ENCODE measurements at places on chromosomes 3 and 15. TPM values are rescaled to one million over a fixed set of nuclear protein-coding genes. Genes with fewer than 3 reads are reported as not detected.

- no peaks in the 10 kb centered on the region for H3K36me3 ChIP-seq
- no peak overlapping the region for H3K4me3 ChIP-seq
- peaks cover 29% of the 10 kb centered on the region for H3K27me3 ChIP-seq
- H3K27ac ChIP-seq = no peak overlapping the region
These were observed 64.3 kb downstream of the MINDY4B start for GRCh38 chr3:150840802-150841515.

DNA sequence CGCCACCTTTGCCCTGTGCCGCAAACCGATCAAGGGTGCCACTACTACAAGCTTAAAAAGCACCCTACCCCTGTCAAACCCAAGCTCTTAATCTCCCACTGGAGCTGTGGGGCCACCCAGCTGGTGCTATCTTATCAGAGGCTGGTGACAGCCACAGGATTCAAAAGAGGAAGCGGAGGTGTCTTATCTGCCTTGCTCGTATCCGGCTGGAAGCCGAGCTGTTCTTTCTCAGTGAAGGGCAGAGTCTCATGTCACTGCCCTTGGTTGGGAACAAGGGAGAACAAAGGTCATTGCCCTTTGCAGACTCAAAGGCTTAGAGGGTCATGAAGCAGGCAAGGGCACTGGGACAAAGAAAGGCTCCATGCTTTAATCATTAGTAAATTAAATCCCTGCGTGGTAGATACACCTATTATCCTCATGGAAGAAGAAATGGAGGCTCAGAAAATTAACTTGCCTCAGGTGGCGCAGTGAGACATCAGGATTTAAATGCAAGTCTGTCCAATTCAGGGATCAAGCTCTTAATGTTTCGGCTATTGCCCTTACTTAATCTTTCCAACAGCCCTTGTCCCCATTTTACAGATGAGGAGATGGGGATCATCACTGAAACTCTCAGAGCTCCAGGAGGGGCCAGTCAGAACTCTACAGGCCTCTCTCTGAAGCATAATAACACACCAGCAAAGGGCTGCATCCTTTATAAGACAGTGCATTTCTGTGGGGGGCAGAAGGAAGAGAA is 360.0 kb upstream of the PROK2 start:
- H3K27ac ChIP-seq = no peak overlapping the region
- H3K36me3 ChIP-seq = peaks cover 3% of the 10 kb centered on the region
- DNase-seq = no peak
- no peak overlapping the region for H3K4me3 ChIP-seq
- peaks cover 22% of the 10 kb centered on the region for H3K4me1 ChIP-seq
- H3K27me3 ChIP-seq = no peaks in the 10 kb centered on the region

DNA sequence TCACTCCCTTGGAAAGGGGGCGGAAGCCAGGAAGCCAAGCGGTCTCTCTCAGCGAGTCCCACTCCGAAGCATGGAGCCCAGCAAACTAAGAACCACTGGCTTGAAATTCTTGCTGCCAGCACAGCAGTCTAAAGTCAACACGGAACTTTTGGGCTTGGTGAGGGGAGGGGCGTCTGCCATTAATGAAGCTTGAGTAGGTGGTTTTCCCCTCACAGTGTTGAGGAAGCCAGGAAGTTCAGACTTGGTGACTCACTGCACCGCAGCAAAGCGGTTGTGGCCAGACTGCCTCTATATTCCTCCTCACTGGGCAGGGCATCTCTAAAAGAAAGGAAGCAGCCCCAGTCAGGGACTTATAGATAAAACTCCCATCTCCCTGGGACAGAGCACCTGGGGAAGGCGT is 665.4 kb upstream of the CBLB start:
- peak overlapping the region; percentile 81 for H3K27ac ChIP-seq
- H3K4me1 ChIP-seq = peaks cover 27% of the 10 kb centered on the region
- H3K27me3 ChIP-seq = no peaks in the 10 kb centered on the region
- H3K36me3 ChIP-seq = peaks cover 54% of the 10 kb centered on the region

DNA sequence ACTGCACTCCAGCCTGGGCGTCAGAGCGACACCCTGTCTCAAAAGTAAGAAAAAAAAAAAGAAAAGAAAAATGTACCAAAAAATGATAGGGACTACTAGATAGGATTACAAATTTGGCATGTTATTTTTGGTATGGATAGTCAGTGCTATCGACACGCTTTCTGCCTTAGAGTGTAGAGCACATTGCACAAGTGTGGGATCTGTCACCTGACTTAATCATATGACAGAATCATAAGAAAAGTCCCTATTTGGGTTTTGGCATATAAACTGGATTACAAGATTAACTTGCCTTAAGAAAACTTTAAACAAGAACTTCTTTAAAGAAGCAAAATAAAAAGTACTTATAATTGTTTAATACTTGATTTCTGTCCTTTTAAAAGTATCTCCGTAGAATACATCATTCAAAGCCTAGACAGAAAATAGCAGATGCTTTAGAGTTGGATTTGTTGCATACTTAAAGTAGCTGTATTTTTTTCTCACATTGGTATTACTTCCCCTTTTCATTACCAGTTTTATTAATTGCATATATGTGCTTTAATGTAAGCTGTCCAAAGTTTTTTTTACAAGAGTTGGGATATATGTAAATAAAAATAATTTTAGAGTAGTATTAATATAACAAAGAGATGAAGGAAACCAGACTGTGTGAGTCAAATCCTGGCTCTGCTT is 7.8 kb downstream of the ATP6V1A start:
- H3K36me3 ChIP-seq = peaks cover 6% of the 10 kb centered on the region
- no peaks in the 10 kb centered on the region for H3K4me1 ChIP-seq
- H3K27ac ChIP-seq = no peak overlapping the region
- no peaks in the 10 kb centered on the region for H3K27me3 ChIP-seq

- no peaks in the 10 kb centered on the region for H3K36me3 ChIP-seq
- no peak for DNase-seq
- H3K27me3 ChIP-seq = no peaks in the 10 kb centered on the region
- H3K4me3 ChIP-seq = no peak overlapping the region
- H3K4me1 ChIP-seq = no peaks in the 10 kb centered on the region
These were observed 160.4 kb downstream of the CHL1 start for GRCh38 chr3:356952-357351.

- no peaks in the 10 kb centered on the region for H3K27me3 ChIP-seq
- no peak overlapping the region for H3K4me3 ChIP-seq
- no peak overlapping the region for H3K27ac ChIP-seq
- H3K4me1 ChIP-seq = no peaks in the 10 kb centered on the region
- no peaks in the 10 kb centered on the region for H3K36me3 ChIP-seq
These were observed 281.0 kb upstream of the TBL1XR1 start for GRCh38 chr3:177478170-177478867.

DNA sequence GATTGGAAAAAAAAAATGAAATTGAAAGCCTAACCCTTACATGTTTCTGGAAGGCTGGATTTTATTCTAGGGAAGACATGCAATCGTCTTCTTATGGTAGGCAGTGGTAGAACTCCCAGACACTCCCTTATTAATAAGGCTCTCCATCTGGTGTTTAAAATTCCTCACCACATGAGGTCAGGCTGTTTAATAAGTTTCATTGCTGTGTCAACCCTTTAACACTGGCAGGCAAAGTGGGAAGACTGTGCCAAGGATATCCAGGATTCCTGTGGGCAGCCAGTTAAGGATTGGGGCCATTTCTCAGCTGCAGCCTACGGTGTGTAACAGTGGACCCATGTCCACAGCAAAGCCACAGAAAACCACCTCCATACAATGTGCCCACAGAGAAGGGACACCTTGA is 225.5 kb upstream of the CHRM5 start:
- H3K27ac ChIP-seq = no peak overlapping the region
- no peaks in the 10 kb centered on the region for H3K4me1 ChIP-seq
- H3K36me3 ChIP-seq = no peaks in the 10 kb centered on the region
- no peak for DNase-seq

- peaks cover 23% of the 10 kb centered on the region for H3K27me3 ChIP-seq
- no peaks in the 10 kb centered on the region for H3K36me3 ChIP-seq
- H3K4me3 ChIP-seq = no peak overlapping the region
- no peak overlapping the region for H3K27ac ChIP-seq
These were observed 15.1 kb upstream of the POMGNT2 start for GRCh38 chr3:43120937-43121336.

- no peak for DNase-seq
- no peak overlapping the region for H3K4me3 ChIP-seq
- no peak overlapping the region for H3K27ac ChIP-seq
- no peaks in the 10 kb centered on the region for H3K27me3 ChIP-seq
- H3K4me1 ChIP-seq = peaks cover 2% of the 10 kb centered on the region
These were observed 812 bp downstream of the TEX55 start for GRCh38 chr3:119146578-119147375.

DNA sequence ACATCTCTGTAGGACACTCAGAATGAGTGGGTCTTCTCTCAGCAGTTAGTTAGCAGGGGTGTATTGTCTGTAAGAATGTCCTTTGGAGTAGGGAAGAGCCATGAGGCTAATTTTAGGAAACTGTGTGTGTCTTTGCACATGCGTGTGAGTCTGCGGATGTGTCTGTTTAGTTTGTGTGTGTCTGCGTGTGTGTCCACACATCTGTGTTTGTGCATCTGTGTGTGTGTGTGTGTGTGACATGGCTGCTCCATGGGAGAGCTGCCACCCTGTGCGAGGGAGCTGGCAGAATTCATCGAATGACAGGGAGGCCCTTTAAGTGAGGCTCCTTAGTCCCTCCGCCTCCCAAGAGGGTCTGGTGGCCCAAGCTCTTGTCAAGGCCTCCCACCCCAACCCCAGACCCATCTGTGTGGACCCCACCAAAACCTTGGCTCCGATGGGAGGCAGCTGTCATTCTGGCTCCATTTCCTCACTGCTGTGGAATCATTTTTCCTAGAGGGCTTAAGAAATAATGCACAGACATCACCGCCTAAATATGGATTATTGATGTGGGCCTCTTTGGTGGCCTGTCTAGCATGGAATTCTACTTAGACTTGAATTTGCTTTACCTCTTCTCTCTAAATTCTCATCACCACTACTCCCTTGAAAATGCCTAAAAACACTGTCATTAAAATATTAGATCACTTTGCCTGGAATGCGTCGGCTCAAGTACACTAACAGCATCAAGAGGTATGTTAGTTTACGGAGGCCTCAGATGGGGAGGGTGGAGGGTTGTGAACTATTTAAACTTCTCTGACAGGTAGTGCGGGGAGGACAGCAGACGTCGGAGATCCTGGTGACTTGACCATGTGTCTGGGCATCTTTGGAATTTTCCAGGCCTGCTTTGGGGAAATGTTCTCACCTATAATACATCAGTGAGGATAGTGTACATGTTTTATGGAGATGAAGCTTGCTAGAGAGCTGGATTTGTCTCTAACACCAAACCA is 9.4 kb downstream of the ESYT3 start:
- no peak overlapping the region for H3K4me3 ChIP-seq
- no peak for DNase-seq
- H3K27me3 ChIP-seq = peaks cover 6% of the 10 kb centered on the region

The LRRC15 gene
- total RNA-seq = not detected

The MAP1A gene
- total RNA-seq = 8.7 TPM

The PYGO1 gene
- not detected for total RNA-seq

The VEPH1 gene
- total RNA-seq = not detected

The ATG7 gene
- total RNA-seq = 26.9 TPM

The FBLN2 gene
- total RNA-seq = not detected

The ZBED2 gene
- total RNA-seq = 38.7 TPM

The GPR15 gene
- 111 TPM for total RNA-seq

The ZPLD1 gene
- not detected for total RNA-seq

The TMC3 gene
- total RNA-seq = not detected

The CISH gene
- 328 TPM for total RNA-seq

The DNASE1L3 gene
- not detected for total RNA-seq

Data from activated CD4-positive, alpha-beta memory T cell treated with anti-CD3 and anti-CD28 coated beads, Interleukin-2, amount 10 ng/mL, durations not matched to agents 7 days and 5 days (primary cell).